Inflammatory macrophage treated with lipopolysaccharide for 1 hour (primary cell): ENCODE measurements at places on chromosomes 11 and 22.

DNA sequence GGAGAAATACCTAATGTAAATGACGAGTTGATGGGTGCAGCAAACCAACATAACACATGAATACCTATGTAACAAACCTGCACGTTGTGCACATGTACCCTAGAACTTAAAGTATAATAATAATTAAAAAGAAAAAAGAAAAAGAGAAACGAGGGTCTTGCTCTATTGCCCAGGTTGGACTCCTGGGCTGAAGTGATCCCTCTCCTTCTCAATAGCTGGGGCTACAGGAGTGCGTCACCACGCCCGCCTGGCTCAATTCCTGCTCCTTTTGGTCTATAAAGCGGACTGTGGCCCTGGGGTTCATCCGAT, 521 bp upstream of the PTS start:
- no peak for DNase-seq

DNA sequence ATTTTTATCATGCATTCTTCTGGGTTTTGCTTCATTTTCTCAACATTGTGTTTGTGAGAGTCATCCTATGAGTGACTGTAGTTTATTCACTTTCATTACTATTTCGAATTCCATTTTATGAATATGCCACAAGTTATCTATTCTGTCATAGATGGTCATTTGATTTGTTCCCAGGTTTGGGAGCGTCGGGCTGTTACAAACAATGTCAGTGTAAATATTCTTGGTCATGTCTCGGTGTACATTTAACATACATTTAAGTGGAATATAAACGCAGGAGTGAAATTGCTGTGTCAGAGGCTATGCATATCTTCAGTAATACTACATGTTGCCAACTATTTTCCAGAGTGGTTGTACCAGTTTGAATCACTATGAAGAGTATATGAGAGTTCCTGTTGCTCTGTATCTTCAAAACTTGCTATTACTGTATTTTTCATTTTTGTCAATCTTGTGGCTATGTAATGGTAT, 2.4 kb downstream of the TRIM44 start:
- no peak for DNase-seq

- DNase-seq: no peak
Measured at GRCh38 chr22:48177631-48178030, 1415.2 kb downstream of the TBC1D22A start.

DNA sequence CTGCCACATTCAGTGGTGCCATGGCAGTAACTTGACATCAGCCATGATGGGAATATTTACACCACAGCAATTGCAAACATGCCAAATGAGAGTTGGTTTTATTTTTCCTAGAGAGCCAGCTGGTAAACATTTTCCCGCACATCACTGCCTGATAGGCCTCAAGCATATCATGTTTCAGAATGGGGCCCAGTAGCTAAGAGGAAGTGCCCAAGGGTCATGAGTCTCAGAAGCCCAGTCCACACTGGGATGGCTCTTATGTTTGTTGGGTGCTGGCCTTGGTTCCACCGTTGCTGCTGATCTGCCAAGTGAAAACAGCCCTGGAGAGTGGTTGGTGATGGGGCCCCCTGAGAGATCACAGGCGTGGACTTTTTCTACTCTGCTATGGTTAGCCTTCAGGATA, 64.3 kb upstream of the NAV2 start:
- DNase-seq: no peak

DNA sequence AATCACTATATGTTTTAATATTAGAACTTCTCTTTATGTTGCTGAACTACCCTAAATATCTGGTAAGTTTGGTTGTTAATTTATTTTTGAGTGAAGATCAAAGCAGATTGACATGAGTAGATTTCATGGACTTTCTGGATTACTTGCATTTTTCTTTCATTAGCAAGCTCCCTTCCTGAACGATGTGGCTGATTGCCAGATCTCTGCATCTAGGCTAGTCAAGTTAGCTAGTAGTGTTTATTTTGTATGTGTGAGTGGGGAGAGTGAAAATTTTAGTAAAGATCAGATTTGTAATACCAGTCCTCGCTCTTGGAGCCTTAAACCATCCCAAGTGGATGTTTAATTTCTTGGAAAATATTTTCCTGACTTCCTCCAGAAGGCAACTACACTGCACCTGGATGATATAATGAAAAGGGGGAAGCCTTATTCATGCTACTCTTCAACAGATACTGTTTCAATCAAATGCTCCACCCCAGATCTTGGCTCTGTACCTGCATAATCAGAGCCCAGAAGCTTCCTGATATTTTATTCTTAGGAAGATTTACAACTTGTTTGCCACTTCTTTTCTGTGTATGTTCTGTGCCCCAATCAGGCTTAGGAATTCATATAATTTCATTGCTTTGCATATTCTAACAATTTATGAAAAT, 143.2 kb upstream of the GRIA4 start:
- DNase-seq: no peak

- DNase-seq: no peak
Measured at GRCh38 chr22:39992088-39992826, 2.5 kb upstream of the FAM83F start.

GRCh38 chr11:106011481-106011880, 10.6 kb downstream of the MSANTD4 start:
- DNase-seq: no peak

GRCh38 chr11:33622806-33623205, 77.8 kb downstream of the C11orf91 start:
- DNase-seq: no peak

DNA sequence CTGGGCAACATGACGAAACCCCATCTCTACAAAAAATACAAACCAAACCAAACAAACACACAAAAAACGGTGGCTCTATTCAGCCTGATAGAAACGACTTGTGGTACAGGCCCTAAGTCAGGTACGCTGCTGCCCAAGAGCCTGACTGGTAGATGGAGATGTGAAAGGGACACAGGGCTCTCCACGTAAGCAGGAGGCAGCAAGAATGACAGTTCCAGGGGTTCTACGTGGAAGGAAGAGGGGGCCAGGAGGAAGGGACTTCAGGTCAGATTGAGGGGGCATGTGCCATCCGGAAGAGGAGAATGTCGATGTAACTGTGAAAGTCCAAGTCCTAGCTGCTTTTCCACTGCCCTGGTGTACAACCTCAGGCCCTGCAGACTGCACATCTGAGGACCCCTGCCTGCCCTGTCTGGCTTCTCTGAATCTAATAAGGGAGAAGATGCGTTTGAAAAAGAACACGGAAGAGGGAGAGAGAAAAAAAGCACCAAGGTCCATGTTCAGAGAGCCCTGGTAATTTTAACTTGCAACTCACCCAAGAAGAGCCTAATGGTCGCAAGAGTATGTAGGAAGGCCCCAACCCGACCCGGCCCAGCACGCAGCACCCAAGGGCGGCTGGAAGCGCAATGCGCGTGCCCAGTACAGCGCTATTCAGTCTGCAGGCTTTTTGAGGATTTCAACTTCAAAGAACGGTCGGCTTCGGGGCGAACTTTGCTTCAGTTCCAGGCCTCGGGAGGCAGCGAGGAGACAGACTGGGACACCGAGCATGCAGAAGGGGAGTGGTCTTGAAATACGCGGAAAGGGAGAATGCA, 909 bp upstream of the ZNRD2 start:
- DNase-seq: no peak

DNA sequence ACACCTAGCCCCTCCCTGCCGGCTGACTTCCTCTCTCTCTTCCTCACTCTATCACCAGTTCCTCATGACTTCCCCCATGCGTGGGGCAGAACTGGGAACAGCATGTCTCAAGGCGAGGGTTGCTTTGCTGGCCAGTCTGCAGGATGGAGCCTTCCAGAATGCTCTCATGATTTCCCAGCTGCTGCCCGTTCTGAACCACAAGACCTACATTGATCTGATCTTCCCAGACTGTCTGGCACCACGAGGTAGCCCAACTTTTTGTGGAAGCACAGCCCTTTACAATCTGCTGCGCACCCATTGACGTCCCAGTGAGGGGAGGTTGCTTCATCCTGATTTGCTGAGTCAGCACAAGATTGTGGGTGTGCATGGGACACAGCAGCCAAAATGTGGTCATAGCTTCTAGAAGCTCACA, 8.6 kb downstream of the TCN2 start:
- no peak for DNase-seq

- DNase-seq: no peak
Measured at GRCh38 chr22:43850529-43850928, 11.8 kb downstream of the SULT4A1 start.

- DNase-seq: no peak
Measured at GRCh38 chr11:132036220-132036619, 665.8 kb downstream of the NTM start.

- DNase-seq: no peak
Measured at GRCh38 chr22:20383538-20383937, 10.4 kb upstream of the ZNF74 start.

DNA sequence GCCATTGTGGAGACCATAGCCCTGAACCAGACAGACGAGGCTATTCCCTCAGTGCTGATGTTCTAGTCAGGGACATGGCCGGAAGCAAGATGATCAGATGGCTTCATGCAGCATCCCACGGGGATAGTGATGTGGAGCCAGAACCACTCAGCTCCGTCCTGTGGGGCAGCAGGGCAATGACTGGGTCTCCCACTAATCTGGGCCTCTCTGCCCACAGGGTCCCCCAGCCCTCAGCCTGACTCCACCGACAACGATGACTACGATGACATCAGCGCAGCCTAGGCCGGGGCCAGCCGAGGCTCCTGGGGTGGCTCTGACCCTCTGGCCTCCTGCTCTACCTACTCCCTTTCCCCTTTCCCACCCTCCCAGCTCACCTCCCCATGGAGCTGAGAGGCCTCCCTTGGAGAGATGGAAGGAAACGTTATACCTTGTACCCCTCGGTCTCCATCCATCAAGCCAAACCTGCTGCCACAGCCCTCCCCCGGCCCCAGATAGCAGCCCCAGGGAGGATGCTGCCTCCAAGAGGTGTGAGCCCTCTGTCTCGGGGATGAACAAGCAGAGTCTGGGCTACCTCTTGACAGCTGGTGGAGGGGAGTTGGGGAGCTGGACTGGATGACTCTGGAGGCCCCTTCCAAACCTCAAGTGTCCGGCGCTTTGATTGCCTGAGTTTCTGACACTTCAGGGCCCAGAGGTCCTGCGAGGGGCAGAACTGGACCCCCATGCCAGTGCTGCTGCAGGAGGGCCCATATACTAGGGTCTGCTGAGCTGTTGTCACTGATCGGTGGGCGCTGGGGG, 47.8 kb downstream of the CD6 start:
- DNase-seq: no peak

DNA sequence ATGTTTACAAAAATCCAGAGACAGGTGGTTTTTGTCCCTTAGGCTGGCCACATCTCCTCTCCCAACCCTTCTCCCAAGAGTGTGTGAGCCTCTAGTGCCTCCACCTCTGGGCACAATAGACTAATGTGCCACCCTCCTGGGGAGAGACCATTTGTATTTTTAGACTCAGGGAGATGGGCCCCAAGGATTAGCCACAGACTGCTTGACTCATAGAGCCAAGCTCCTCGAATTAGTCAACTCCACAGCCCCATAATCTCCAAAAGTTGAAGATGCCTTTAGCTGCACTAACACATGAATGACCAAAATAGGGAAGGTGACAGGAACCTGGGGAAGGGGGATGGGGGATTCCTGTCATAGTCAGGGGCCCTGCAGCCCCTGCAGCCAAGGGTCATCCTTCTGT, 53.0 kb upstream of the LRRC32 start:
- DNase-seq: no peak

DNA sequence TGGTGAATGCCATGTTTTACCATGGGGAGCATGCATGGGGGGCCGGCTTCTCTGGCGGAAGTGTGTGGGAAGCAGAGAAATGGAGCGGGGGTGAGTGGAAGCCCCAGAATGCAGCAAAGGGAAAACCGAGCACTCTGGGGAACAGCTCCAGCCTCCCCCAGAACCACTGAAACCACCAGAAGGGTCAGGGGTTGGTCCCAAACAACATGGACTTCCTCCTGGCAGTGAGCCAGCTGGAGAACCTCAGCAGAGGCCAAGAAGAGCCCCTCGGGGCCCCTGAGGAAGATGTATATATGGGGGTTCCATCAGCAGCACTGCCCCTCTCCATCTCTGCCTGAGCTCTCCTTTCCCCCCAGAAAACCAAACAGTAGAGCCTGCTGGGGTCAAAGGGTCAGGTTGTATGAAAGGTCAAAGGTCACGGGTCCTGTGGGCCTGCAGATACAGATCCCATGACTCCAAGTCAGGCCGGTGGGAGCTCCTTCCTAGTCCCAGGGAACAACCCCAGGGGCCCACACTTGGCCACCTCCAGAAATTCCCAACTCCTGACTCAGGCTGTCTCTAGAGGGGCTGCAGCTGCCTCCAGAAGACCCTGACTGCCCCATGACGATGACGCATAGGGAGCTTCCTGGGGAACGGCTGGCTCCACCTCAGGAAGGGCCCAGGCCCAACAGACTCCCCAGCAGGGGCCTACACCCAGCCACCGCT, 48.5 kb upstream of the TIMP3 start:
- peak; percentile 93 for DNase-seq

GRCh38 chr22:47154621-47155081, 392.2 kb downstream of the TBC1D22A start:
- no peak for DNase-seq

DNA sequence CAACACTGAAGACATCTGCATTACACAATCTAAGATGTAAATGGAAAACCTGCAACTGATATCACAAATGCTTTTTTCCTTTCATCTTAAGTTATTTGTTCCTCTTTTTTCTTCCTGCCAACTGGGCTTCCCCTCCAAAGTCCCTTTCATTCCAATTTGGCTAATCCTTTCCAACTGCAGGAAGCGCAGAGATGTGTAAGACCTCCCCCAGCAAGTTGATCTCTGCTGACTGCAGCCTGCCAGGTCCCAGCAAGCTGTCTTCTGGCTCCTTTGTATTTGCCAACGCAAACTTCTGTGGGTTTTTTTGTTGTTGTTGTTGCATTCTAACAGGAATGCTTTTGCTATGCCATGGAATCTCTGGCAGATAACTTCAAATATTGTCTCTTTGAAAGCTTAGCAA, 38.5 kb upstream of the LRRC4C start:
- DNase-seq: peak; percentile 5

GRCh38 chr22:43591380-43591779, 179.6 kb downstream of the MPPED1 start:
- no peak for DNase-seq
